ENCODE measurements at places on chromosomes 11 and 22.

- no peak for DNase-seq
These were observed 113.1 kb upstream of the BLID start for GRCh38 chr11:122229078-122229477.

- DNase-seq: no peak
These were observed 24.2 kb upstream of the L3MBTL2 start for GRCh38 chr22:41180926-41181325.

DNA sequence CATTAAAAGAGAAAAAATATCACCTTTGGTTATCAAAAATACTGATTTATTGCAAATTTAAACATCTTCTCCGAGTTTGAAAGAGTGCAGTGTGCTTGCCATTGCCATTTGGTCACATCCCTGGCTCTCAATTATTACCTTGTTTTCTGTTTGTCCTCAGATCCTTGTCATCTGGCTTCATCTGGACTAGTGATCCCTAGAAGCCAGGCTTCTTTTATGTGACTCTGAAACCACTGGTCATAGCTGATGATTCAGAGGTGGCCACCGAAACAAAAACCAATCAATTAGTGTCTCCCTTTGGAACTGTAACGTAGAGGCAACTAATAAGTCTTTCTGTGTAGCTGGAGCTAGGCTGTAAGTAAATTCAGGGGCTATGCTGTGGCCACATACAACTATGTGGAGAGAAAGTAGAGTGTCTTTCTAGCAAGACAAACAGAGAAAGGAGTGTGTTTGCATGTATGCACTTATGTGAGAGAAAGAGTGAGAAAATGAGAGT, 237.9 kb downstream of the LUZP2 start:
- DNase-seq: no peak

DNA sequence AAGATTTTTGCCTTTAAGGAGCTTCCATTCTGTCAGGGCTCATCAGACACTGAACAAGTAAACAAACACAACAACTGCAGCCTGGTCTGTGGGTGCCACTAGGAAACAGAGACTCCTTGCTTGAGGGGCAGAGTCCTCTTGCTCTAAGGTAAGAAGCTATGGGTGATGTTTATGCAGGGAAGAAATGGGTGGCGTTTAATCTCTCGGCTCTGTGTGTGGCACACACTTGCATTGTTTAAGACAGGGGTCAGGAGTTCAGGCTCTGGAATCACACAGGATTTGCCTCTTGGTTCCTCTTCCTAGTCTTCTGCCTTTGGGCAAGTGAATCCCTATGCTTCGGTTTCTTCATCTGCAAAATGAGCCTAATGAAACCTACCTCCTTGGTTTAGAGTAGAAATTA, 90.3 kb downstream of the PRR5L start:
- DNase-seq: no peak

- no peak for DNase-seq
These were observed 4.4 kb downstream of the ZDHHC8 start for GRCh38 chr22:20135806-20136602.

DNA sequence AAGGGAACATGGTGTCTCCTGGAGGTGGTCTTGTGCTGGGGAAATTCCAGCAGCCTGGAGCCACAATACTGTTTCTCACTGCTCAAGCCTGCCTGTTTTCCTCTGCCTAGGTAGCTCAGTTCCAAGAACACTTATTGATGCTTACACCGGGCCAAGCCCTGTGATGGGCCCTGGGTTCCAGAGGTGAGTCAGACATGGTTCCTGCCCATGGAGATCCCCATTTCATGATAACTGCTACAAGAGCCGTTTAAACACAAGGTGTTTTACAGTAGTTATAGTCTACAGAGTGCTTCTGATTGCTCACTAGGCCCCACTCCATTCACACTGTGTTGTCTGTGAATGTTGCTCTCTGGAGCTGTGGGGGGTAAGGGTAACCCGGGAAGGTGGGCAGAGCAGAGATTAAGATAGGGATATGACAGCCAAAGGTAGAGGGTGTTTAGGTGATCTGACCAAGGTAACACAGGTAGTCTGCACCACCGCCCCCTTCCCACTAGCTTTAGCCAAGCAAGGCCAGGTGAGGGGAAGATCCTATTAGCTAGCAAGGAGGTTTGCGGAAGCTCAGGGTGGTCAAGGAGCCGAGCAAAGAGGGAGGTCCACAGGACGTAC, 696 bp upstream of the MICAL2 start:
- no peak for DNase-seq

- no peak for DNase-seq
These were observed 10.8 kb downstream of the DNAL4 start for GRCh38 chr22:38783095-38783615.

DNA sequence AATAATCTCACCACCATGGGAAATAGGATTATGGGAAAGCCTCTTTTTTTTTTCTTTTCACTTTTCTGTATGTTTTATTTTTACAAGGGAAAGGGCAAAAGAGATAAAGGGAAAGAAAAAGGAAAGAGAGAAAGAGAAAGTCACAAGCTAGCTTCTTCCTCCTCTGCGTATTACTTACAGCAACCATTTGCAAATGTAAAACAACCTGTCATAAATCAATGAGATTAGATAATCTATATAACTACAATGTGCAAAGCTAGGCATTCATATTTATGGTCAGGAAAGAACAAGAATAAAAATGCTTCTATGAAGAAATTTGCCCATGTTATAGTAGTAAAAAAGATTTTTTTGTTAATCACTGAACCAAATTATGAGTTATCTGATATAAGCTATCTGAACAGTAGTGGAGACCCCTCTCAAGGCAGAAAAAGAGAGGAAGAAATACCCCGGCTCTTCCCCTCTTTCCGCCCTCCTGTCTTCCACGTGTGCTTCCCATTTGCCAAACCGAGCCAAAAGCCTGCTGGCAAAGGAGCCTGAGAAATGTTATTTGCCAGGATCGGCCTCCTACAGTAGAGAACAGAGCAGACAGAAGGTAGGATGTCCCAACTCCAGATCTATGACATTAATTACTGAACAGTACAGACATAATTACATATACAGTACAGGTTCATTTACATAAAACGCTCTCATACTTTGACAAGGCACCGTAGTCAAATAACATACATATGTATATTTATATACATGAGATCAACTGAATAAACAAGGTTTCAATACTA, 50.2 kb downstream of the ARHGAP32 start:
- DNase-seq: no peak

GRCh38 chr22:44192098-44192815, 11.5 kb downstream of the PARVG start:
- peak; percentile 31 for DNase-seq

GRCh38 chr11:92765965-92766371, 203.5 kb upstream of the MTNR1B start:
- no peak for DNase-seq

DNA sequence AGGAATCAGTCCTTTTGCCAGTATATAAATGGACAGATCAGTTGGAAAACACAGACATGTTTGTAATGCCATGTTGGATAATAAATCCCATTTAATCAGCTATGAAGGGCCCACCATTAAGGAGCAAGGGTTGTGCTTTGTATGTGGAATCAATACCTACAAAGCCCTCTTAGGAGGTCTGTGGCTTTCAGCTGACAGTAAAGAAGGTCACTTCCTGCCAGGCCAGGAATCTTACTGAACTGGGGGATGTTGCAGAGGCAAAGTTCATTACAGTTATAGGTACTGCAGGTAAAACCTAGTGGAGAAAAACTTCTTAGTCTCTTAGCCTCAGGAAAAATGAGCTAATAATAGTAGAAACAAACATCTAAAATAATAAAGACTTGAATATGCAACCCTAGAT, 129.5 kb downstream of the FAM76B start:
- no peak for DNase-seq

- DNase-seq: no peak
These were observed 1475.2 kb downstream of the TBC1D22A start for GRCh38 chr22:48237466-48238283.

DNA sequence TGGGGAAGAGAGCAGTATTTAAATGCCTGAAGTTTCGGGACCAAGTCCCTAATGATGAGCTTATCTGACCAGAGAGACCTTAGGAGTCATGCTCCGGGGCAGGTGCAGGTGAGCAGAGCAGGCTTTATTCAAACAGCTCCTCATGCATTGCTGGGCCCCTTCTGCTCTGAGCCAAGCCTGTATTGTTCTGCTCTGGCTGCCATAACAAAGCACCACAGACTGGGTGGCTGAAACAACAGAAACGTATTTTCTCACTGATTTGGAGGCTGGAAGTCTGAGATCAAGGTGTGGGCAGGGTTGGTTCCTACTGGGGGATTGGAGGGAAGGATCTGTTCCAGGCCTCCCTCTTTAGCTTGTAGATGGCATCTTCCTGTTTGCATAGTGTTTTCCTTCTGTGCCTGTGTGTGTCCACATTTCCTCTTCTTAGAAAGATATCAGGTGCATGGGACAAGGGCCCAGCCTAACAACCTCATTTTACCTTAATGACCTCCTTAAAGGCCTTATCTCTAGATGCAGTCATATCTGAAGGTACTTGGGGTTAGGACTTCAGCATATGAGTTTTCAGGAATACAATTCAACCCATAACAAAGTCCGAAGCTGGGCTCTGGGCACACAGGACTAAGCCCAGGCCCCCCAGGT, 97.1 kb upstream of the PARVA start:
- no peak for DNase-seq

DNA sequence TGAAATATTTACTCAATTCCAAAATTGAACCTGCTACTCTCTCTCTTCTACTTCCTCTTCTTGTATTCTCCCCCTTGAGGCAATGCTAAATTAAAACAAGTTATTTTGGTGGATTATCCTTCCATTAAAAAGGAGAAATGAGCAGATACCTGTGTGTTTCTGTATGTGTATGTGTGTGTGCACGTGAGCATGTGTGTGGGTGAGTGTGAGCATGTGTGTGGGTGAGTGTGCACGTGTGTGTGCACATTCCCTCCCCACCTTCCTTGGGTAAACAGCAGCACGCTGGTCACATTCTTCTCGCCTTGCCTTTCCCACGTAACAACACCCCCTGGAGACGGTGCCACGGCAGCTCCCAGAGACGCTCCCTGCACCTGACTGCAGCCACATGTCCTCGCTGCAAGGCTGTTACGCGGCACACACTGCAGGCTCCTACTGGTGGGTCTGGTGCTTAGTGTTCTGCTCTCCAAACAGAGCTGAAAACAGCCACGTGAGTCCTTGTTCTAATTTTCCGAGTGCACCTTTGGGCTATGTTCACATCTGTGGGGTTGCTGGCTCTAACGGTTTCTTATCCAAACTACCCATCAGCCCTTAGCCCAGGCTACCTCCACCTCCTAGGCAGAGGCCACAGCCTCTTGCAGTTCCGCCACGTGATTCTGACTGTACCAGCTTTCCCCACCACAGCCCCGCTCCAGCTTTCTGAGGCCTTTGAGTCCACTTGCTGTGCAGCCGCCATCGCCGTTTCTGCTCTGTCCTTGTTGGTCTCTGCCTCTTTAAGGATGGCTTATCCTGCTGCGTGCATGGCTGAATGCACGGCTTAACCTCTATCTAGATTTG, 123.4 kb downstream of the CTTN start:
- no peak for DNase-seq

GRCh38 chr22:35538801-35539321, 1.8 kb upstream of the RASD2 start:
- DNase-seq: no peak

DNA sequence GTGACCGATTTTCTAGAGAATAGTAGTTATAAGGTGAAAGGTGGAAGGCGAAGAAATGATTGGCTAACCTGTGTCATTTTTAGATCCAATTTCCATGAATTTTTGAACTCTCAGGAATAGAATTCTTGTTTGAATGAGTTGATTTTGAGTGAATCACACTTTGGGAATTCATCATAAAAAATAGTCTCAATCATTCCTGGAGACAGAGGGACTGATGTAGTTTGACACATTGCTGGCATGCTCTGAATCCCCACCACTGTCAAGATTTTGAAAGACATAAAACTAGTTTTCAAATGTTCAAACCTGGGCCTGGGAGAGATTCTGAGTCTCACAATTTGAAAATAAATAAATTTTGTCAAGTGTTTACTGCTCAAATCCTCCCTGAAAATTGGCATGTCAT, 861.4 kb upstream of the RAG2 start:
- DNase-seq: no peak

DNA sequence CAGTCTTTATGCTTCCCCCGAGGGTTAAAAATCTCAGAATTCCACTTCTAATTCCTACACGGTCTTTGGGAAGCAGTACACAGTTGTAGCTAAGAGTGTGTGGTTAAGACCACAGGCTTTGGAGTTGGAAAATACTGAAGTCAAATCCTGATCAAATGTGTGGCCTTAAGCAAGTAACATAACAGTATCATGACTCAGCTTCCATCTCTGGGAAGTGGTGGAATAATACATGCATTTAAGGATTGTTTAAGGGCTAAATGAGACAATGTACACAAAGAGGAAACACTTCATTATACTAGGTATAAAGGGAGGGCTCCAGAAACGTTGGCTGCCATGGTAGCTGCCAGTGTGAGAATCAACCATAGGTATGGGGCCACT, 71.5 kb downstream of the FAT3 start:
- DNase-seq: no peak

- no peak for DNase-seq
These were observed 77.6 kb downstream of the MIAT start for GRCh38 chr22:26735019-26735409.

- DNase-seq: no peak
These were observed 5.1 kb upstream of the OSBPL5 start for GRCh38 chr11:3170044-3170755.

GRCh38 chr22:32896891-32897290, 95.4 kb downstream of the TIMP3 start:
- DNase-seq: no peak

- no peak for DNase-seq
These were observed 358.0 kb downstream of the DLG2 start for GRCh38 chr11:85269109-85269508.

DNA sequence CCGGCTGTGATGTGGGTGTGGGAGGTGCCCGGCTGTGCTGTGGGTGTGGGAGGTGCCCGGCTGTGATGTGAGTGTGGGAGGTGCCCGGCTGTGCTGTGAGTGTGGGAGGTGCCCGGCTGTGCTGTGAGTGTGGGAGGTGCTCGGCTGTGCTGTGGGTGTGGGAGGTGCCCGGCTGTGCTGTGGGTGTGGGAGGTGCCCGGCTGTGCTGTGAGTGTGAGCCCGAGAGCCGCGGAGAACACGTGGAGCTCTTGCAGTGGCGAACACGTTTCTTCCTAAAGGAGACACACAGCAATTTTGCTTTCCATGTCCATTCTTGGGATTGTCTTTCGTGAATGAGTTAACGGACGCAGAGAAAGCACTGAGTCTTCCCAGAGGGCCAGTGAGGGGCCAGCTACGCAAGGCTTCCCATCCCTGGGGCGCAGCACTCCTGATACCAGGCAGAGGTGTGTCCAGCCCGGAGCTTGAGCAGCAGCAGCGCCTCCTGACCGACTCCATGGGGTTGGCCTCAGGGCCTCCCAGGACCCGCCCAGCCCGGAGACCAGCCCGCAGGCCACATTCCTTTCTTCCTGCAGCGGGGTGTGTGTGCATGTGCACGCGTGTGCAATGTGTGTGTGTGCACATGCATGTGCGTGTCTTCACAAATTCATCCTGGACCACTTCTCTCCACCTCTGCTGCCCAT, 245.0 kb upstream of the B3GAT1 start:
- DNase-seq: no peak

GRCh38 chr11:71940561-71941219, 11.8 kb downstream of the RNF121 start:
- DNase-seq: no peak

- DNase-seq: no peak
These were observed 63.1 kb downstream of the DHCR7 start for GRCh38 chr11:71385091-71385490.

GRCh38 chr11:3964056-3964455, 108.6 kb downstream of the STIM1 start:
- no peak for DNase-seq
